ENCODE measurements at places on chromosomes 4 and X.

GRCh38 chr4:7474320-7474719, 39.6 kb upstream of the PSAPL1 start:
- DNase-seq, result no peak

DNA sequence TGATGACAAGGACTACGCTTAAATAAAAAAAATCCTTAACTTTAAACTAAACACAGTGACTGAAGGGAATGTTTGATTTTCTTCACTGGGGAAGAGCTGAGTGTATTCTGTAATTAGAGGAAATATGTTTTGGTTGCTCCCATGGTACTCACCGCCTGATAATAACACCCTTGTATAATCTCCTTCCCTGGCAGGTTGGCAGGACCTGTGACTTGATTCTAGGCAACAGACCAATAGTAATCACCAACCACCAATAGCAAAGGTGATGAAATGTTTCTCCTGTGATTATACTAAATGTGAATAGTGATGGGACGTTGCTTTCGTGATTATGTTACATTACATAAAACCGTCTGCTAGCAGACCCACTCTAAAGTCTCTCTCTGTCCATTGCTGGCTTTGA, 536.8 kb upstream of the CPEB2 start:
- no peak for DNase-seq

DNA sequence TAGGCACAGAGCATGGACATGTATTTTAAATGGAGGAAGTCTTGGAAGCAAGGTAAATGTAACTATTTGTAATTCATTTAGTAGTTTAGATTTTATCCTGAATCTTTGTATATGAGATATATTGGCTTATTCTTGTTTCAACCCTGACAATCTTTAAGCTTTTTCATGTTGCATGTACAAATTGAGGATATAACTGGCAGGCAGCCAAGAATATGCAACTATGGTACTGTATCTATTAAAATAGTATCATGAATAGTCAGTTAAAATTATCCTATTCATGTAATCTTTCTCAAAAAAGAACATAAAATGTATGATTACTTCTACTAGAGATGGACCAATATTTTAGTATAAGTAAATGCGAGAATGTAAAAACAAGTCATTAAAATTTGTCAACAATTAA, 1141.5 kb downstream of the PCDH18 start:
- DNase-seq, result no peak

DNA sequence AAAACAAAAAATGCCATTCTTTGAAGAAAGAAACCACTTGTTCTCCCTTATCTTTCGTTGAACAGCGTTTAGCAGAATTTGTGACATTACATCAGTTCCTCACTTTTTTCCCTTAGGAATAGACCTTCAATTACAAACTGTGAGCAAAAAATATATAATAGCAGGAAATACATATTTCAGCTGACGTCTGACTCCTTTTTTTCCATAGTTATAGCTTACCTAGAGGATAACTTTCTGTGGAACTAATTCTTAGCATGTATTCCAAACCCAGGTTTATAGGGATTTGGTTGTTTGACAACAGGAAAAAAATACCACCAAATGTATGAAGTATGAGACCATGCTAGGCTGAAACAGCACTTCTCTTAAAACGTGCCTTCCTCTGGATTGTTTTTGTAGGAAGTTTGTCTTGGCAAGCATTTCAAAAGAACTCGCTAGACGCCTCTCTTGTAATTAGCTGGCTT, 2.0 kb upstream of the LIMCH1 start:
- DNase-seq, result no peak

GRCh38 chr4:129950217-129950616, 854.3 kb downstream of the C4orf33 start:
- DNase-seq, result no peak
